Neuronal stem cell (in vitro differentiated cells): ENCODE measurements at places on chromosomes 4 and X.

DNA sequence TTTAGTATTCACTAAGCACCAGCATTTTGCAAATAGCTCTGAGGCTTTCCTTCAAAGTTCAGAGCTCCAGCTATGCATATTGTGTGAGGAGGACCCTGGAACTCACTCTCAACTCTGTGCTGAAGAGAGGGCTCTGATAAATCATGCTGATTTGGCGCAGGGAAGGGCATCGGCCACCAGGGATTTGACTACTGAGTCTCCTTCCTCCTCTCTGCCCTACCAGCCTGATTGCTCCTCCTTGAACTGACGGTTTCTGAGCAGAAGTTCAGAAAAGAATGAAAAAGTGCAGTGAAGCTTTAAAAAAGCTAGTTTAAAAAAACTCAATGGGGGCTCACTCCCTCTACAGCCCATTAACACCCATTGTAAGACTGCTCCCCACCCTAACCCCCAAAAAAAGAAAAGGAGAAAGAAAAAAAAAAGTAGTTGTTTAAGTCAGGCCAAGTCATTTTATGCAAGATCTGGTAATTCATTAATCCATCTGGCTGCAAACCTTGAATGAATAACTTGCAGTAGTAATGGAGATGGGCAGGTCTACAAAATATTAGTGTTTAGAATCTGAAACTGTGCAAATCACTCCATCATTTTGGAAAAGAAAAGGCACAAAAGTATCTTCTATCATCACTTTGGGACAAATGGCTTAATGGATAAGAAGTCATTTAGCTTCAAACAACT lies 13.3 kb downstream of the PPARGC1A start:
- DNase-seq, result no peak

- no peak for DNase-seq
Observed at GRCh38 chr4:823761-824460, 2.0 kb downstream of the CPLX1 start.

GRCh38 chr4:15757054-15757453 lies 21.1 kb upstream of the CD38 start:
- no peak for DNase-seq

DNA sequence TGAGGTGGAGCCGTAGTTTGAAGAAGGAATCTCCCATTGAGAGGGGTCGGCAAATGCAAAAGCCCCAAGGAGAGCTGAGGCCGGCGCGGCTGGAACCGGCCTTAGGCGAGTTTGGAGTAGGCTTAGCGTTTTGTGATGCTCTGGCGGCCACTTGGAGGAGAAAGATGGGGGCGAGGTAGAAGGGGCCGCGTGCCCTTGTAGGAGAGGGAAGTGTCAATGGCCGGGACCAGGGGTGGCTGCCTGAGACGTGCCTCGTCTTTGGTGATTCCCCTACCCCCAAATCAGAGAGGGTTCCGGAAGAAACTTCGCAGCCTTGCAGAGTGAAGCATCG lies 11.7 kb downstream of the MSX1 start:
- DNase-seq, result peak; percentile 33

DNA sequence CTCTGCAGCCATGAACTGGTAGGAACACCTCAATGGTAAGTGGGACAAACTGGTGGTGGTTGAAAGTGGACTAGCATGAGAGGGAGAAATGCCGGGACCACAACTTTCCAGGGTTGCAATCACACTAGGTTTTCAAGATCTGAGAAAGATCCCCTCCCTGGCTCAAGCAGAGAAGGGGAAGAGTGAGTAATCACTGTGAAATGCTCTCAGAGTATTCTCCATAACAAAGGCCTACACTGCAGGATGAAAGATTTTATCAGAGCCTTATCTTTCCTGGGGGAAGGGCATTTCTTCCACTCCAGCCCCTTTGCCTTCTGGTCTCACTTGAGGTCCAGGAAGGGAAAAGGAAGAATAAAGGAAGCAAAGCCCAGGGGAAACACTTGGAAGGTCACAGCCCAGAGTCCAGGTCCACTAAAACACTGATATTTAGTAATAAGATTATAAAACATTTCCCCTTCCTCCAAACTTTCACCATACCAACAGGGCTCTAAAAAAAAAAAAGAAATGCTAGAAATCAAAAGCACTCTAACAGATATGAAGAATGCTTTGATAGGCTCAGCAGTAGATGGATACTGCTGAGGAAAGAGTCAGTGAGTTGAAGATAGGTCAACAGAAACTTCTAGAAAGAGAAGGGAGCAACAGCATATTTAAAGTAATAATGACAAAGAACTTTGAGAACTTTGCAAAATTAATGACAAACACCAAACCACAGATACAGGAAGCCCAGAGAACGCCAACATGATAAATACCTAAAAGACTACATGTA lies 95.9 kb downstream of the WDFY3 start:
- DNase-seq, result no peak

DNA sequence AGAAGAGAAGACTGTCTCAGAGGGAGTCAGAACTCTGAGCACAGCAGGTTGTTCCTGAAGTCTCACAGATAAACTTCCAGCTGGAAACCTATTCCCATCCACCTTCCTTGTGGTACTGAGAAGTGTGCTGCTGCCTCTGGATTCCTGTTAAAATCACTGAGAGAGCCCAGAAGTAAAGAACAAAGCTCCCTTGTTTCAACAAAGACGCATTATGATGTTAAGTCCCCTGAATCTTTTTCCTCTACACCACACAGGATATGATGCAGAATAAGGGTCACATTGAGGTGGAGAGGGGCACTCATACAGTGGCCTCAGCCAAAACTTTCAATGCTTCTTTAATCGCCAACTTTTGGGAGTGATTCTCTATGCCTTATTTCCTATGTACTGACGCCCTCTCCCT lies 321.0 kb downstream of the OPHN1 start:
- DNase-seq, result no peak

DNA sequence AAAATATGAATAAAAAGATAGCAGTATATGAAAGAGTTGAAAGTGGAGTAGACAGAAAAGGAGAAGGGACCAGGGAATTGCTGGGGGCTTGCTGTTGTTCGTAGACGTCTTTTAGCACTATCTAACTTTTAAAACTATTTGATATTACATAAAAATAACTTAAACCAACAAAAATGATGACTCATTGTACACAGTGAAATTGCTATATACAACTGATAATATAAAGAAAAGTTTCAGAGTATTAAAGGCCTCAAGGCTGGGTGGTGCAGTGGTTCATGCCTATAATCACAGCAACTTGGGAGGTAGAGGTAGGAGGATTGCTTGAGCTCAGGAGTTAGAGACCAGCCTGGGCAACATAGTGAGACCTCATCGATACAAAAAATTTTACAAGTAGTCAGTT lies 5.2 kb downstream of the TRPC3 start:
- no peak for DNase-seq

- no peak for DNase-seq
Observed at GRCh38 chr4:159216834-159217233, 114.0 kb downstream of the RAPGEF2 start.

- no peak for DNase-seq
Observed at GRCh38 chr4:67575232-67576058, 16.9 kb downstream of the STAP1 start.

- no peak for DNase-seq
Observed at GRCh38 chr4:7227008-7227407, 34.7 kb downstream of the SORCS2 start.

DNA sequence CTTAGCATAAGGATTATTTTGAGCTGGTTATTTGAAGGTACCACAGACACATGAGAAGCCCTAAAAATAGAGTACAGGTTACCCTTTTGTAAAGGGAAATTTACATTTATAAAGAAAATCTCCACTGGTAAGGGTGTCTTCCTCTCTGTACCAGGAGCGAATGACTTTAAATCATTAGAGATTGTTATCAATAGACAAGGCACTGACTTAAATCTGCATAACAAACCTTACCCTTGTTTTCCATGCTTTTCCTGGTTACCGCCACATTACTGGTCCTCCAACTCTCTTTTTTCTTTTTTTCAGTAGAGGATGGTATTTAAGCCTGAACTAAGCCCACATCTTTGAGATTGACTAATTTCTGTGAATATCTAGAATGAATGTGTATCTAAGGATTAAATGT lies 129.8 kb downstream of the SLC7A11 start:
- no peak for DNase-seq

- DNase-seq, result no peak
Observed at GRCh38 chrX:31459361-31459760, 387.5 kb upstream of the FTHL17 start.

DNA sequence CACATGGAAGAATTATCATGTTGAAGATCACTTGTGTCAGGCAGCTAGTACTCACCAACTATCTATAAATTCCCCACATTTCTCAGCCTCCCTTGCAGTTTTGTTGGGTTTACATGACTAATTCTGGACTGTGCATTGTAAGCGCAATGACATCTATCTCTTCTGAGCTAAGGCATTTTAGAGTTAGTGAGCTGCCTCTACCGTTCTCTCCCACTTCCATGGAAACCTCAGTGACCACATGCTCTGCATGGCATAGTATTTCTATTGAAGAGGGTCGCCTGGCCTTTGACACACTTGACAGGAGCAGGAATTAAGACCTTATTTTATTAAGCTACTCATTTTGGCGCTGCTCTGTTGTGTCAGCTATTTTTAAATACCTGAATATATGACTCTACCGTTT lies 67.5 kb upstream of the NPY2R start:
- DNase-seq, result no peak

GRCh38 chr4:79442422-79442821 lies 34.4 kb upstream of the GK2 start:
- no peak for DNase-seq

GRCh38 chr4:14855719-14856061 lies 146.6 kb upstream of the CPEB2 start:
- no peak for DNase-seq

- DNase-seq, result no peak
Observed at GRCh38 chr4:81675791-81676393, 204.2 kb upstream of the RASGEF1B start.

DNA sequence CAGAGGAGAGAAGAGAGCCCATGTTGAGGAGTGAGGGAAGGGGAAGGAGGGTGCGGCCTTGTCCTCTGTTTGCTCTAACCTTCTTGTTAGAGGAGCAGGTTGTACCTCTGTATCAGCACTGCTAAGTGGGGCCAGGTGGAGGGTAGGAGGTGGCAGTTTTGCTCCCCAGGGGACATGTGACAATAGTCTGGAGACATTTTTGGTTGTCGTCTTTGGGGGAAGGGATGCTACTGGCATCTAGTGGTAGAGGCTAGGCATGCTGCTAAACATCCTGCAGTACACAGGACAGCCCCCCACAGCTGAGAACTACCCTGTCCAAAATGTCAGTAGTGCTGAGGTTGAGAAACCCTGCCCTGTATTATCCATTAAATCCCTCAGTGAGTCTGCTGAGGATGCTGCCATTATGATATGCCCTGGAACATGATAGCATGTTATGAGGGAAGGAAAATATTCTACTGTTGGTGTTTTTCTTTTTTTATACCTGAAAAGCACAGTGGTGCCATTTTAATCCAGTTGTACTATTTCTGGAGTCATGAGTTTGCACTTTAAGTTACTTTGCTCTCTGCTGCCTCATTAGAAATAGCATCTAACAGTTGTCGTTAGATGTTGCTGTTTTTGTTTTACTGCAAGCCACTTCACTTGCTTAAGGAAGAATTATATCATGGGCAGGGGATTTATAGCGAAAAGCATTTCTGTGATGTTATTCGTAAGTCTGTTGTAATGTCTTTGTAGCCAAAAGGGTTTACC lies 90.6 kb downstream of the LRP2BP start:
- peak; percentile 51 for DNase-seq

DNA sequence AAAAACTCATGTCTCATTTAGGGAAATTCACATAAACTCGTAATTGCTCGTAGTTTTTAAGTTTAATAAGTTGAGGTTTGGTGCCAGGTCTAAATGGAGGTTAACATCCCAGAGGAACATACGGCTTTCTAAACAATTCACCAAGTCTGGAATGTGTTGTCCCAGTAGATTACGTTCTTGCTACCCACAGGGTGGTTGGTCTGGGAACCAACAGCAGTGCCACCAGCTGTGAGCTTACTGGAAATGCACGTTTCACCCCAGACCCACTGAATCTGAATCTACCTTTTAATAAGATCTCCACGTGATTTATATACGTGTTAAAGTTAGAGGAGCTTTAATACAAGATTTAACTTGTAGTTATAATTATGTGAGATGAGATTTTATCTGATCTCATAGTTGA lies 134.3 kb downstream of the BMPR1B start:
- DNase-seq, result no peak

GRCh38 chr4:106530024-106530361 lies 161.4 kb upstream of the GIMD1 start:
- DNase-seq, result no peak

DNA sequence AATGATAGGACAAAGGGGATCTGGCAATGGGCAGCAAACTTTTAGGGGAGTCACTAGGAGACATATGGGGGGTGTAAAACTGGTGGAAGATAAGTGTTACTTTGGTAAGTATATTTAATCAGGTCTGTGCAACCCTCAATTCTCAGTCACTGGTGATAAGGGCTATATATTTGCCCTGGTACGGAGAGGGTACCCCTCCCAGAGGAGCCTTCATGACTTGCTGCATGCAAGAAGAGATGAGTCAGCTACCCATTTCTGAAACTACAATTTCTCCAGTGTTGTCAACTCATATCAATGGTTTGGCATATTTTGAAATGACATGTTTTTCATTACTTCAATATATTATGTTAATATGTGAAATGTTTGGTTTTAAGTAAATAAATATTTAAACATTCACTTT lies 14.3 kb downstream of the SMARCAD1 start:
- DNase-seq, result no peak

- no peak for DNase-seq
Observed at GRCh38 chr4:145034727-145035211, 63.2 kb downstream of the ANAPC10 start.

- peak; percentile 51 for DNase-seq
Observed at GRCh38 chr4:112348488-112349158, 51.5 kb downstream of the ALPK1 start.

- no peak for DNase-seq
Observed at GRCh38 chr4:48570646-48571220, 80.7 kb downstream of the ZAR1 start.

DNA sequence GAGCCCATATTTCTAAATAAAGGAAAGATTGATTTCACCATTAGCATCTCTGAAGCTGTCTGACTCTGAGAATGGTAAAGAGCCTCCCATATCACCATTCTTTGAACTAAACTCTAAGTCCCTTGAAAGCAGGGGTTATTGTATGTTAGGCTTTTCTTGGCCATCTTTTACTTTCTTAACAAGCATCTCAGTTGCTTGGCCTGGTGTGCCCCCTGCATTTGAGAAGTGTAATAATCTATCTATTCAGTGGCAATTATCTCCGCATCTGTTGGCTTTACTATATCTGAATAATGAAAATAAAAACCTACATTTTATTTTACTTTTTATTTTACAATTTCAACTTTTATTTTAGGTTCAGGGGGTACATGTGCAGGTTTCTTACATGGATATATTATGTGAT lies 128.3 kb upstream of the ARMCX2 start:
- DNase-seq, result no peak

- no peak for DNase-seq
Observed at GRCh38 chr4:161929956-161930355, 233.8 kb downstream of the FSTL5 start.

GRCh38 chrX:2627272-2627867 lies 63.7 kb upstream of the CD99 start:
- no peak for DNase-seq

GRCh38 chr4:99252746-99253145 lies 33.7 kb upstream of the ADH6 start:
- no peak for DNase-seq
